RWPE2 (cell line): ENCODE measurements at places on chromosomes 6 and 20.
A peak's percentile ranks its signal among the peaks of the same experiment; 100 is the strongest.

DNA sequence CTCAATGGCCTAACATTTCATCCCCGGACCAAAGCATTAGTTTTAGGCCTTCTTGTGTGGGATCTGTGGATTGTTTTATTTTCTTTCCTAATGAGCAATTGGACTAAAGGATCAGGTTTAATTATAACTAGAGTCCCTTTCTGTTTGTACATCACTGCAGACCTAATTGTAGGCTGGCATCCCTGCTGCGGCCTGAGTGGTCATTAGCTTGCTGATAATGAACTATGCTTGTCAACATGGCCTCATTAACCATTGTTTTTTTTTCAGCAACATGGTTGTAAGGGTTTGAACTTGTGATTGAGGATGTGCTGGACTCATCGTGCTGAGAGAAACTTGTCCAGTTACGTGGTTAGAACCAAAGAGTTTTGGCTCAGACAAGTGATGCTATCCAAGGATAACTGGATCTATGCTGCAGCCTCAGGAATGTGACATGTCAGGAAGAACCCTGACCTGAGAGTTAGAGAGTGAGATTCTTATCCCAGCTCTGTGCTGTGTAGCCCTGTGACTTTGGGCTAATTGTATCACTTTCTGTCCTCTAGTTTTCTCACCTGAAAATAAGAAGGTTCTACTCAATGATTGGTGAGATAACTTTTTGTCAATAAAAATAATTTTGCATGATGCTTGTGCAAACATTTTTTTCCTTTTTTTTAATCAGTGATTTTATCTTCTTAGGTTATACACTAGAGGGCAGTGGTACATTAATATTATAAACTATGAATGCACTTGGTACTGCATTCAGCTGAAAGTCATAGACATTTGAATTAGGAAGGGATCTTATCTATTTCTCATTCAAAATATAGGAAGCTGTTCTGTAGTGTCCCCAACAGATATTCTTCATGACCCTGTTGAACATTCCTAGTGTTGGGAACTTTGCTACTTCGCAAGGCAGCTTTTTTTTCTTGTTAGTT lies 140.9 kb downstream of the RNF144B start:
- no peak for DNase-seq

DNA sequence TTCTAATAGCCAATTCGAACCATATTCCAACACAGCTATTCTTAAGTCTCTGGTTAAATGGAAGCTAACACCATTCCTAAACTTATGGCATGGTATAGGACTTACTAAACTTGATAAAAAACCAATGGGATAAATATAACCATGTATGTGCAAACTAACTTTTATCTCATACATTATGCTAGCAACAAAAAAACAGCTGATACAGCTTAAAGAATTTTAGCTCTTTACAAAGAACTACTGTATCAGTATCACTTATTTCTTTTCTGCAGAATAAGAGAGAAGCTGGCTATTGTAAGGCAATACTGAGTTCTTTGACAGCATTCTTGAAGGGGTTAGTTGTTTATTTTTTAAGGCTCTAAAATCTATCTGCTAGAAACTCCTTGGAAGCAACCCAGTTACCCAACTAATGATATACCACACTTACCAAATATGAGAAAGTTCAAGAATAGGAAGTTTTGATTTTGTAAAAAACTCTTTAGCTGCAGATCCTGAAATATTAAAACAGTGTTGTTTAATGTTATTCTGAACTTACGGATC lies 44.9 kb downstream of the REPS1 start:
- no peak for DNase-seq

- DNase-seq = no peak
These were observed 80.4 kb upstream of the BTN3A2 start for GRCh38 chr6:26284537-26285142.

GRCh38 chr6:50543666-50544065 lies 169.7 kb upstream of the TFAP2D start:
- no peak for DNase-seq

DNA sequence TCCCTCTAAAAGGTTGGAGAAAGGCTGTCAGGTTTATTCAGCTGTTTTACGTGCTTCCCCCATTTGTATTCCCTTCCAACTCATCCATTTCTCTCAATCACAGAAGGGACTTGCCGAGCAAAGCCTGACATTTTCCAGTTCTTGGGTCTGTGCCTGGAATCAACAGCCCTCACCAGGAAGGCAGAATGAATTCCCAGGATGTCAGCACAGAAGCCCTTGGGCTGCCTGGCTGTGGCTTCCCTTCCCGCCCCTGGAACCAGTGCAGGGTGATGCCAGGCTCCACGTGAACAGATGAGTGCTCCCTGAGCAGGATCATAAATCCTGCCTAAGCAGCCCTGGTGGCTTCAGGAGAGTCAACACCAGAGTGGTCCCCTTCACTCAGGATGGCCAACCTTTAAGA lies 86.1 kb upstream of the CD83 start:
- no peak for DNase-seq

DNA sequence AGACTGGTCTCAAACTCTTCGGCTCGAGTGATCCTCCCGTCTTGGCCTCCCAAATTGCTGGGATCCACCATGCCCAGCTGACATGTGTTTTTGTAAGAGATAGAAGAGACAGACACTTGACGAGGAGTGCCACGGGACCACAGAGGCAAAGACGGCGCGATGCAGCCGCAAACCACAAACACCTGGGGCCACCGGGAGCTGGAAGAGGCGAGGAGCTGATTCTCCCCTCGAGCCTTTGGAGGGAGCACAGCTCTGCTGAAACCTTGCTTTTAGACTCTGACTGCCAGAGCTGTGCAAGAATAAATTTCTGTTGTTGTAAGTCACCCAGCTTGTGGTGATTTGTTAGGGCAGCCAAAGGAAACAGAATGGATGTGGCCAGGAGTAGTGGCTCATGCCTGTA lies 46.9 kb downstream of the TFAP2C start:
- no peak for DNase-seq

- DNase-seq = no peak
These were observed 65.9 kb downstream of the PREP start for GRCh38 chr6:105336986-105337385.

DNA sequence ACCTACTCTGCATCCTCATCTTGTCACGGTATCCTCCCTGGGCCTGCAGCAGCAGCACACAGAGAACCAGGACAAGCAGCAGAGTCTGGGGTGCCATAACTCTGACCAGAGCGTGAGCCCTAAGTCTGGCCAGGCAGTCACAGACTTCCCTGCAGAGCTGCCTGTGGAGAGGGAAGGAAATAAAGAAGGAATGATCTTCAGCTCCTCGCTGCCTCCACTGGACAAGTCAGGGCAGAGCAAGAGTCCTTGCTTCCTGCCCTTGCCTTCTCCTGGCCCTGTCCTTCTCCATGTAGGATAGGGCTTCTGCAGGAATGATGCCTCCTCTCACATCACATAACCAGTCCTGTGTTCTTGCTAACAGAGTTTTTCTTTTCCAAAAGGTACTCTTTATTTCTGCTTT lies 15.9 kb upstream of the WFDC11 start:
- DNase-seq = no peak

DNA sequence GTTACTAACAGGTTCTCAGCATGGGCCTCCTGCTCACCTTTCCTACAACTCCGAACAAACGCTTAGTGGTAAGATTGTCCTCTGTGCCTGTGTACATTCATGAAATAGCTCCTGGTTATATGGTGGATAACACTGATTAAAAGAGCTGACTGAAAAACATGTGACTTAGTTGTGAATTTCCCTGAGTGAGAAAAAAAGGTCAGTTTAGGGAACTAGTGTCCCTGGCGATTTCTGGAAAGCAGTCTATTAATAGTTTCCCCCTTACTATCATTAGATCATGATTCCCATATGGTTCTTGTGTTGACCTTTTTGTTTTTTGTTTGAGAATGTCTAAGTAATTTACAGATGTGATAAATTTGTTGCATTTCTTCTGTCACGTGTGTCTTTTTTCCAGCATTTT lies 15.6 kb downstream of the SNRPC start:
- no peak for DNase-seq

GRCh38 chr20:23092384-23092756 lies 6.2 kb upstream of the CD93 start:
- DNase-seq = no peak

GRCh38 chr6:124123617-124124209 lies 320.0 kb downstream of the NKAIN2 start:
- no peak for DNase-seq

GRCh38 chr20:1877609-1878200 lies 17.5 kb upstream of the SIRPA start:
- no peak for DNase-seq

DNA sequence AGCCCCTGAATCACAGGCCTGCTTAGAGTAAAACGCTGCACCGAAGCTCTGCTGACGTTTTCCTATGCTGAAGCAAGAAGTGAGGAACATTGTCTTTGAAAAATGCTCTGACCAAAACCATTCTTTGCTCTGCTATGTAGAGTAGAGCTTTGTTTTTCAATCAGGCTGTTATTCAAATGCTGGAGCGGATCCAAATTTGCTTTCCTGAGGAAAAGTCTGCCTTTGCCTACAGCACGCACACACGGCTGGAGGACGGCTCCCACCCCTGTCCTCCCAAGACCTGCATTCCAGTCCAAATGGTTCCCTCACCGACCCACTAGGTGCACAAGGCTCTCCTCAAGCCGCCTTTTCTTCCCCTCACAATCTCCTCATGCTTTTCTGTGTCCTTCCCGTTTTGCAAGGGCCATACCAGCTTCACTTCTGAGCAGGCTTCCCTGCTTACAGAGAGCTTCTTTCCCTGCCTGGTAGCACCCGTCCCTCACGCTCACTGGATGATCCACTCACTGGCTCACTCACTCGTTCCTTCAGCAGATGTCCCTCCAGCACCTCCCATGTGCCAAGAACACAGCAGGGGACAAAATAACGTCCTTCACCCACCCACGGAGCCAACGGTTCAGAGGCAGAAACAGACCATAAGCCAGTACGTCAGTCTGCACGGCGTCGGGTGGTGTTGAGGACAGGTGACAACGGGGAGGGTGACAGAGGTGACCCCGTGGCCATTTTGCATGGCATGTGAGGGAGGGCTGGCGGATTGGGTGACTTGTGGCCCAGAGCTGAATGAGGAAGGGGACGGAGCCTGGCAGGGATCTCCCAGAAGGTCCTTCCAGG lies 137.9 kb upstream of the NEDD9 start:
- no peak for DNase-seq

DNA sequence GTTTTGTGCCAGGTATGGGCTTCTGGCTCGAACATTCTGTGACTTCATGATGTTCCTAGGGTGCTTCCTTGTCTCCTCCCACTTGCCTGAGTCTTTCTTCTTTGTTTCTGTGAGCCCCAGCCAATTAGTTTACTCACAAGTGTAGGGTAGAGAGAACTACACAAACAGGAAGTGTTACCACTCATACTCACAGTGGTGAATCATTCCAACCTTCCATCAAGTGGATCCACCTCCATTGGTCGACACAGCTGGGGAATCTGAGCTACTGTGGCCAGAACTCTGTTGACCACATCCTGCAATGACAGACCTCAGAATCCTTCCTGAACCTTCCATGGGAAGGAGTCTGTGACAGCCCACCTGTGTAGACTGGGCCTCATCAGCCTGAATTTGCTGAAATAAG lies 76.8 kb downstream of the UNC5CL start:
- peak; percentile 78 for DNase-seq

GRCh38 chr6:1602049-1602713 lies 7.5 kb upstream of the FOXC1 start:
- DNase-seq = no peak

DNA sequence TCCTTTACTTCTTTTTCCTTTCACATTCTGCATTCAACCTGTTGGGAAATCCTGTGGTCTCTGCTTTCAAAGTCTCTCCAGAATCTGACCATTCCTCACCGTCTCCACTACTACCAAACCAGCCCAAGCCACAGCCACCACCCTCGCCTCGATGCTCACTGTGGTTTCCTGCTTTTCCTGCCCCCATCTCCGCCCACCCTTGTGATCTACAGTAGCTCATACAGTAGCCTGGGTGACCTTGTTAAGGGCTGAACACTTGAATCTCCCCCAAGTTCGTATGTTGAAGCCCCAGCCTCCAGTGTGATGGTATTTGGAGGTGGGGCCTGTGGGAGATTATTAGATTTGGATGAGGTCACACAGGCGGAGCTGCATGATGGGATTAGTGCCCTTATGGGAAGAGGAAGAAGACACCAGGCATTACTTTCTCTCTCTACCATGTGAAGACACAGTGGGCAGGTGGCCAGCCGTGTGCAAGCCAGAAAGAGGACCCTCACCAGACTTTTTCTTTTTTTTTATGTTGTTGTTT lies 189.0 kb upstream of the UST start:
- DNase-seq = no peak

DNA sequence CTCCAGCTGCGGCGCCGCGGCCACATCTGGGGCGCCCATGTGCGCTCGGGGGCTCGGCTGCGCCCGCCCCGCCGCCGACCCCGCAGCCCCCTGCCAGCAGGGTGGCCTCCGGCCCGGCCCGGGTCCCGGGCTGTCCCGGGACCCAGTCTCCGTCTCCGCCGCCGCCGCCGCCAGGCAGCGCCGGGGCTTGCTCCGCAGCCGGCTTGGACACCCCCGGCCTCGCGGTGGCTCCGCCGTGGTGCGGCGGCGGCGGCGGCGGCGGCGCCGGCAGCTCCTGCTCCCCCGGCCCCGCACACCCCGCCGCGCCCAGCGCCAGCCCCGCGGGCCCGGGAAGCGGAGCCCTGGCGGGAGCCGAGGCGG lies 219 bp downstream of the ISM1 start:
- DNase-seq = no peak

DNA sequence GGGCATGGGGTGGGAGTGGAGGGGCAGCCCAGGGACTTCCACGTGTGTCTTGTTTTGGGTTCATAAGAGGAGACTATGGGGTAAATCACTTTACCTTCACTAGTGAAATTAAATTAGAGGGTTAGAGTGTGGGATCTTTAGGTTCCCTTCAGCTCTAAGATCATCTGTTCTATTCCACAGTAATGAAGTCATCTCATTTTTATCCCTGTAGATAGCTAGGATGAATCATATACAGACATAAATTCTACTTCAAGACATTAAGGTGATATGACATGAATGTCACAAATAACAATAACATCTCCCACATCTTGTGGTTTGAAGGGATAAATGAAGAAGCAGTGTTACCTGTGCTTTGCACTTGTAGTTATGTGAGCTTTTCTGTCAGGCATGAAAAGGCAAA lies 83.8 kb downstream of the ELOVL4 start:
- DNase-seq = no peak

GRCh38 chr6:125612345-125612846 lies 137.0 kb upstream of the HEY2 start:
- no peak for DNase-seq

DNA sequence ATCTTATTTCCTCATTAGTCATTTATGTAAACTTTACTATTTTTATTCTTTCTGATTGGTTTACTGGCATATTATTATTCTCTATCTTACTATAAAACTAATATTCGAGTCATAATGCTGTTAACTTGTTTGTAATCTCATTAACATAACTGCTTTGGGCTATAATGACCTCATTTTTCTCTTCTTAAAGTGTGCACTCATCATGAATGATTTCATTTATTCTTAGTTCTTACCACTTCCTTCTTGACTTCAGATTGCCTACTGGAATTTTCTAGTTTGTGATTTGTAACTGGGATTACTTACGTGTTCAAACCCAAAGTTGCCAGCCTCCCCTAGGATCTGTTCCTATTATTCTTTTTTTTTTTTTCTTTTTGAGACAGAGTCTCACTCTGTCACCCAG lies 91.8 kb upstream of the TNFAIP3 start:
- no peak for DNase-seq
